ENCODE measurements at places on chromosomes 3 and 15.

- DNase-seq, result no peak
Measured at GRCh38 chr3:86954747-86955146, 36.2 kb downstream of the VGLL3 start.

DNA sequence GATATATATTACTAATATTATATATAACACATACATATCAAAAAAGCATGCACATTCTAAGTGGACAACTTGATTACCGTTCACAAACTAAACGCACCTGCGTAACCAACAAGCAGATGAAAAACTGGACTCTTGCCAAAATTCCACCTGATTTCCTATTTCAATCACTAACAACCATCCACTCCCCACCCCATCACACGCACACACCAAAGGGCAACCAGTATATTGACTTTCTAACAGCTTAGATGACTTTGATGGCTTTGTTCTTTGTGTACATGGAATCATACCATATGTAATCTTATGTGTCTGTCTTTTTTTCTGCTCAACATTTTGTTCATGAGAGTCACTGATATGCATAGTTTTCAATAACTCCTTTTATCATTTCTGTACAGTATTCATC lies 496.8 kb upstream of the ARRDC4 start:
- DNase-seq, result no peak

DNA sequence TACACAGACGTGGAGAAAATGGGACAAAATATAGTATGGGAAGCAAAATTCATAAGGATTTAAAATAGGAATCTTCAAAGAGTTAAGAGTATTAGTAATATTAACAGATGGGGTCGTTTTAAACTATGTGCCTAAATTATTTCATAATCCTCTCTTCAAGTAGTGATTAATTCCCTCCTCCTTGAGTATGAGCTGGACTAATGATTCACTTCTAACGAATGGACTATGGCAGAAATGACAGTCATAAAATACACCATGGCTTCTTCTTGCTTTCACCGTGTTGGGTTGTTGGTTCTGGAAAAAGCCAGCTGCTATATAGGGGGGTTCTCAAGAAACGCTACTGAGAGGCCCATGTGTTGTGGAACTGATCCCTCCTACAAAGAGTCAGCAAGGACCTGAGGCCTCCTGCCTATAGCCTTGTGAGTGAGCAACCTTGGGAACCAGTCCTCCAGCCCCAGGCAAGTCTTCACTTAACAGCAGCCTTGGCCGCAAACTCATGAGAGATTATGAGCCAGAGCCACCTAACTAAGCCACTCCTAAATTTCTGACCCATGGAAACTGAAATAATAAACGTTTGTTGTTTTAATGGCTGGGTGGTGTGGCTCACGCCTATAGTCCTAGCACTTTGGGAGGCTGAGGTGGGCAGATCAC lies 64.8 kb upstream of the ABHD2 start:
- DNase-seq, result no peak

DNA sequence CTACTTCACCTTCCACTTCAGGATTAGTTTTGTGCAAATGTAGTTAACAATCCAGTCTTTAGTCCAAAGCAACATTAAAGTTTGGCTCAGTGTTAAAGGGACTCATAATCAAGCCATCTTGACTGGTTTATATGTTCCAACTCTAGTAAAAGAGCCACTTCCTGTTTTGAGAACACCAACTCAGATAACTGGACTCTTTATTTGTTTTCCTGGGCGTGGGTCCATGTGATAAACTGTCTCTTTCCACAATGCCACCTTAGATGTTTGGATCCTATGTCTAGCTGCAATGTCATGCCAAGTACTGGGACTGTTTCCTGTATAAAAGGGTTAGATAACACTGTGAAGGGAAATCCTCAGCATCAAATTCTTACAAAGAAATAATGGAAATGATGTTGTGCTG lies 545.0 kb downstream of the PYDC2 start:
- DNase-seq, result no peak

DNA sequence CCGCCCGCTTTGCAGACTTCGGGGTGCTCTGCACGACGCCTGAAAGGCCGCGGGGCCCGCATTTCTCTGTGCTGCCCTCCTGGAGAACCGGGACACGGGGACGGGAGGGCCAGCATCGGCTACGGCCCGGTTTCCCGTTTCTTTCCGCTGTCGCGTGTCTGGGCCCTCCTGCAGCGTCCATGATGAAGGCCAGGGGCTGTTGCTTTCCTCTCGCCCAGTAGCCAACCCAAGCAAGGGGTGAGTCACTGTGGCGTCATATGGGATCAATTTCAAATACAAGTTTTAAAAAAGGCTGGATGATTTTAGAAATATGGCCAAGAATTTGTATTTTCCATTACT lies 435 bp downstream of the SLC35G2 start:
- no peak for DNase-seq

GRCh38 chr3:55711646-55712045 lies 224.5 kb upstream of the WNT5A start:
- DNase-seq, result no peak

- no peak for DNase-seq
Measured at GRCh38 chr3:177835917-177836316, 638.6 kb upstream of the TBL1XR1 start.

GRCh38 chr3:45595364-45596195 lies 1.0 kb downstream of the LIMD1 start:
- no peak for DNase-seq

DNA sequence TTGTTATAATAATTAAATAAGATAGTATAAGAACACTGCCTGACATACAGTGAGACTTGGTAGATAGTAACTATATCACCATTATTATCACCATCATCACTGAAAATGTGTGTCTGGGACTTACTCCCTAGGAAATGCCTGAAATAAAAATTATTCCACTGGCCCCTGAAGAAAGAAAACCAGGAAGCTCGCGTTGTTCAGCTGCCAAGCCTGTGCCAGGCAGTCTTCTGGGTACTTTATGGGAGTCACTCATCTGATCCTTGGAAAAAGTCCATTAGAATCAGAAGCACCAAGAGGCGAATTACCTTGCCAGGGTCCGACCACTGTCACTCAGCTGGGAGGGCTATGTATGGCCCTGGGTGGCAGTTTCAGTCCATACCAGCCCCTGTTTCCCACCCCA lies 220.3 kb upstream of the TPM1 start:
- no peak for DNase-seq

DNA sequence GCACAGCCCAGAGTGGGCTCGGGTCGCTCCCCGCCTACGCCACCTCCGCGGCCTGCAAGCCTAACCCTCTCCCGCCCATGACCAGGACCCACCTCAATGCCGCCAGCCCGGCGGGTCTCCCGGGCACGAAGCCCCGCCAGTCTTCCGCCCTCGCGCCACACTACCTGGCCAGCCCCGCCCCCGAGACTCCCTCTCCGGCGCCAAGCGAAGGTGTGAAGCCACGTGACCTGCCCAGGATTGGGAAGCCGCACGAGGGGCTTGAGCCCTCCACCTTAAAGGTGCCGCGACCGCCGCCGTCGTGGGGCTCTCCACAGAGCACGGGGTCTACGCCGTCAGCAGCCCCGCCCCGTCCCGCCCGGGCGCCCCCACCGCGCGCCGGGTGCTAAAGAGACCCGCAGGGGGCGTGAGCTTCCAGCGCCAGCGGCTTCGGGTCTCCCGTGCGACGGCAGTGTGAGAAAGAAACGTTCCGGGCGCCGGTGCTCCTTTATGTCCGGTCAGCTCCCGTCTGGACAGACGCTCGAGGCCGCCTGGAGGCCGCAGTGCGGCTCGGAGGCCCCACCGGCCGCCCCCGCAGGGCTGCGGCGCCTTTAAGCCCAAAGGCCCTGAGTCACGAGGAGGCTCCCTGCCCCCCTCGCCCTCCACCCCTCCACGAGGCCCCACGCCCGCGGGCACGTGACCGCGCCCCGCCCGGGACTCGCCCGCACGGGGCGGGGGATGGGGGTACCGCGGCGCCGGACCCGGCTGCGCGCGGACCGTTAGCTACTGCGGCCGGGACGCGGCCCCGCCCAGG lies at the start of gene CPEB1:
TSS of gene CPEB1 (minus strand) at position 319 of the 790 bp plus-strand sequence. CDS start 18,904 bp downstream, outside the sequence.
- no peak for DNase-seq

GRCh38 chr15:91863621-91864255 lies 10.2 kb downstream of the SLCO3A1 start:
- no peak for DNase-seq

GRCh38 chr15:23855947-23856346 lies 168.8 kb upstream of the NDN start:
- no peak for DNase-seq

GRCh38 chr3:185114756-185115155 lies 38.1 kb downstream of the C3orf70 start:
- no peak for DNase-seq

DNA sequence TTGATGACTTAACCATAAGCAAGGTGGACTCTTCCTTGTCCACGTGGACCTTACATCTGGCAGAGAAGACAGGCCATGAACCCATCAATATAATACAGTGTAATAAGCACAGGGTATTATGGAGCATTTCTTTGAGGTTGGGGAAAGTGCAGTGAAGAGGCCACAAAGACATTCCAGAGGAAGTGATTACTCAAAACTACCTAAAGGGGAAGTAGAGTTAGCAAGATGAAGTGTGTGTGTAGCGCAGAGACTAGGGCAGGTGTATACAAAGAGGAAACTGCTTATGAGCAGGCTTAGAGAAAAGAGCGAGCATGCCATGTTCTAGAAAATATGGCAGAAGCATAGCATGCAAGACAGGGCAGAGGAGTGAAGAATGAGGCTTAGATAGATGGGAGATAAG lies 17.9 kb downstream of the CP start:
- DNase-seq, result peak; percentile 49

DNA sequence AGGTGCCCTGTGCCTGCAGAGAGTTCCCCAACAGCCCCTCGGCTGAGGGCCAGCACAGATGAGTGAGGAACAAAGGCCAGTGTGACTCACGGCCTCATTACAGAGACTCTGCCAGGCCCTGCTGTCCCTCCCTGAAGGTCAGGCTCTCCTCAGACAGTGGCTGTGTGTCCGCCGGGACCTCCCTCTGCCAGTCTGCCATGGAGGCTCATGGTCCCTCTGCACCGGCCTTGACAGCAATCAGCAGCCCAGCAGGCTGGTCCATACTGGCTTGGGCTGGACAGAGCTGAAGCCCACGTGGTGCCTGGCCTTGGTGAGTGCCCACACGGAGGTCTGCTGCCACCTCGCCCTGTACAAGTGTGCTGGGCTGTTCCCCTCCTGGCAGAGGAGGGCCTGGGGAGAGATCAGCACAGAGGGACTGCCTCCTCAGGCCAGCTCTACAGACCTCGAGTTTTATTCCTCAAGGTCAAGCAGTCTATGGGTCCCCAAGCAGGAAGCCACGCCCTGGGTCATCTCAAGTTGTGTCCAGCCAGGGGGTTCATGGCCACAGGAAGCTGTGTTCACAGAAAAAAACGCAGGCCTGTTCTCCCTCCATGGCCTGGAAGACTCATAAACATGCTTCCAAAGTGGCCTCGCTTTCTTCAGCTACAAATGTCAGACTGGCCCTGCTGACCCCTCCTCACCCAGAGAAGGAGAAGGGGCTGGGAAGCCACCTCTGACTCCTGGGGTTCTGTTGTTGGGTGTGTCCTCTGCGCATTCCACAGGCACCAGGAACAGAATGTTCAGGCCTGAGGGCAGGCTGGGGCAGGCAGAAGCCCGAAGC lies 27.0 kb downstream of the SLC41A3 start:
- DNase-seq, result no peak

DNA sequence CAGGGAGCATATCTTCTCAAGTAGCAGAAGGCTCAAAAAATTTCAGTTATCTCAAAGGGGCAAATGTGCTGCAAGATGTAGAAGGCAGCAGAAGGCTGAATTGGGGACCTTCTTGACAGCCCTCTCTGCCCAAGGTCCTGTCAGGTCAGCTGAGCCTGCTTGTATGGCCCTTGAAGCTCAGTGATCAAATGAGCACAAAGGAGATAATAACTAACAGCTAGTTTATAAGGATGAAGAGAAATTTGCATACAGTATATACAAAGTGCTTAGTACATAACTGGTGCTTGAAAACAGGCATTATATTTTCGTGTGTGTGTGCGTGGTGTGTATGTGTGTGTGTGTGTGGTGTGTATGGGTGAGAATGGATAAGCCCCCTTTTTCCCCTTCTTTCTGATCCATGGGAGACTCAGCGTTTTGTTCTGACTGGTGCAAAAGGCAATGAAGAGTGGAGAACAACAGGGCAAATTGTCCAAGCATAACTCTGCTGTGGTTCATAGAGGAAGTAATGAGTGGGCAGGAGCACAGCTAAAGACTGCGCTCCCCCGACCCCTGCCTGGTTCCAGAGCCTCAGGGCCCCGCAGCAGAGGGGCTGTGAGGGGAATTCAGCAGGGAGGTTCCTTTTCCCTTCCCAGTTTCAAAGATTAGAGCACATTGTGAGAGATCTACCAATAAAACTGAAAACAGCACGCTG lies 356.8 kb upstream of the NR2F2 start:
- DNase-seq, result no peak

- no peak for DNase-seq
Measured at GRCh38 chr15:101551696-101552591, 62.4 kb upstream of the PCSK6 start.

- no peak for DNase-seq
Measured at GRCh38 chr3:182092662-182093262, 381.0 kb downstream of the SOX2 start.

- DNase-seq, result no peak
Measured at GRCh38 chr15:30927148-30927761, 23.5 kb downstream of the FAN1 start.

- no peak for DNase-seq
Measured at GRCh38 chr15:101533371-101534140, 44.0 kb upstream of the PCSK6 start.

DNA sequence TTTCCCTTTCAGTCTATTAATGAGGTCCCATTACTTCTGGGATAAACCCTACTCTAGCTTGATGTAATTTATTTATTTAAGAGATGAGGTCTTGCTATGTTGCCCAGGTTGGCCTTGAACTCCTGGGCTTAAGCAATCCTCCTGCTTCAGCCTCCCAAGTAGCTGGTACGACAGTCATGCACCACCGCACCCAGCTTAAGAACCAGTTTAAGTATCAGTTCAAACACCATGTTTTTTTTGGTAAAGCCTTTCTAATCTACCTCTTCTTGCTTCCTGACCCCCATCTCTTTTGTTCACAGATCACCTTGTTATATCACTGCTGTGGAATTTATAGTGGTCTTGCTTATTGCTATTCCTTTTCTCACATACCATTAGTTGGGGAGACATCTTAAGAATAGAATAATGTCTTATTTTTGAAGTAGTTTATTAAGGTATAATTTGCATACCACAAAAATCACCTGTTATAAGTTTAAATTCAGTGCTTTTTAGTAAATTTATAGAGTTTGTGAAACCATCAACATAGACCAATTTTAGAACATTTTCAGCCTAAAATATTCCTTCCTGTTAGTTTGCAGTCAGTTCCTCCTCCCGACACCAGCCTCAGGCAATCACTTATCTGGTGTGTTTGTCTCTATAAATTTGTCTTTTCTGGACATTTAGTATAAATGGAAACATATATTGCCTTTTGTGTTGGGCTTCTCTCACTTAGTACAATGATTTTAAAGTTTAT lies 257.9 kb downstream of the PDCD6IP start:
- no peak for DNase-seq

Data from GM12864 (cell line).